ENCODE measurements at places on chromosomes 7 and 10. TPM values are rescaled to one million over a fixed set of nuclear protein-coding genes. Genes with fewer than 3 reads are reported as not detected.

DNA sequence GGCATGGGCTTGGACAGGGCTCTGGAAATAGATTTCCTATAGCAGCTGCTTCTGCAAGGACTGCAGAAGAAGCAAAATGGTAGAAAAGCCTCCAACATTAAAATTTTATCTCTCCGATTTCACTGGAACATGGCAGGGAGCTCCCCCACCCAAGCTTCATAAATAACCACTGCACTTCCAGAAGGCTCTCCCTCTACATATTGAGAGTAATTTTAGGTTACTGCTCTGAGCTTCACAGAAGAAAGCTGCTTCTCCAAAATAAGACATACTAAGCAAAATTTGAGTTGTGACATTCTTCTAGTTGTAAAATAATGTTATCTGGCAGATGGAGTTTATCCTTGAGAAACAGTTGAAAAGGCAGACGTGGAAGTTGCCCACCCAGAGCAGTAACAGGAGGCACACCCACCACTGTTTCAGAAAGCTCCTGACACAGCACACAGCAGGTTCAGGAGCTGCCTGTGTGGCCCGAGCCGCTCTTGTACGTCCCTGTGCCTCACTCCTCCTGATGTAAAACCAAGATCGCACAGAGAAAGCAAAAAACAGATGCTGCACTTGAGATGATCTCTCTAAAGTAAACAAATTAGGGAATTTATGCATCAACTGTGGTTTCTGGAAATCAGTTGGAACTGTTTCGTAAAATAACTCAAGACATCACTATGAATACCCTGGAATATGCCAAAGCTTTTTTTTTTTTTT, 621.0 kb downstream of the PARD3 start:
- no peak for DNase-seq

- DNase-seq = no peak
Observed at GRCh38 chr7:100895701-100895955, at the start of gene ACHE. ACHE (minus strand) TSS chr7:100895888; CDS start chr7:100894232, 1,656 bp downstream.

GRCh38 chr7:116098175-116098574, 67.6 kb upstream of the TFEC start:
- DNase-seq = no peak

GRCh38 chr10:55793024-55793423, 568.0 kb downstream of the ZWINT start:
- no peak for DNase-seq

- peak; percentile 75 for DNase-seq
Observed at GRCh38 chr10:132306864-132307751, 642 bp downstream of the STK32C start.

GRCh38 chr7:139407555-139407954, 47.9 kb downstream of the LUC7L2 start:
- DNase-seq = no peak

The OR6B1 gene
- total RNA-seq = not detected

The FGFR2 gene
- 0.56 TPM for total RNA-seq

The PIP gene
- total RNA-seq = not detected

The PPP1R17 gene
- 0.29 TPM for total RNA-seq
